ENCODE measurements at places on chromosomes 2 and 18.

DNA sequence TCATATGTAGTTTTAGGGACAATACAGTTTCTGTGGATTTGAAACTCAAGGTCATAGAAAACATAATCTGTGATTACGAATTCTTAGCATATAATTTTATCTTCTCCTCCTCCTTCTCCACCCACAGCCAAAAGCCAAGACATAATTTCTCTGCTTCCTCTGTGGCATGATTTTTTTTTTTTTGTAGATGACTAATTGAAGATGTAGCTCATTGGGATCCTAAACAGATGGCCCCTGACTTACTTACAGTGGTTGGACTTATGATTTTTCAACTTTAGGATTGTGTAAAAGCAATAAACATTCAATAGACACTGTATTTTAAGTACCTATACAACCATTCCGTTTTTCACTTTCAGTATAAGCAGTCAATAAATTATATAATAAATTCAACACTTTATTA is 42.3 kb downstream of the FSIP2 start:
- no peak for DNase-seq

- DNase-seq = no peak
Measured at GRCh38 chr2:167869200-167869599, 378.2 kb downstream of the STK39 start.

GRCh38 chr2:227576812-227577211 is 21.9 kb upstream of the SCYGR2 start:
- DNase-seq = no peak

GRCh38 chr18:79372991-79373390 is 22.7 kb upstream of the NFATC1 start:
- DNase-seq = no peak

- no peak for DNase-seq
Measured at GRCh38 chr18:36352384-36352783, 54.9 kb downstream of the FHOD3 start.

DNA sequence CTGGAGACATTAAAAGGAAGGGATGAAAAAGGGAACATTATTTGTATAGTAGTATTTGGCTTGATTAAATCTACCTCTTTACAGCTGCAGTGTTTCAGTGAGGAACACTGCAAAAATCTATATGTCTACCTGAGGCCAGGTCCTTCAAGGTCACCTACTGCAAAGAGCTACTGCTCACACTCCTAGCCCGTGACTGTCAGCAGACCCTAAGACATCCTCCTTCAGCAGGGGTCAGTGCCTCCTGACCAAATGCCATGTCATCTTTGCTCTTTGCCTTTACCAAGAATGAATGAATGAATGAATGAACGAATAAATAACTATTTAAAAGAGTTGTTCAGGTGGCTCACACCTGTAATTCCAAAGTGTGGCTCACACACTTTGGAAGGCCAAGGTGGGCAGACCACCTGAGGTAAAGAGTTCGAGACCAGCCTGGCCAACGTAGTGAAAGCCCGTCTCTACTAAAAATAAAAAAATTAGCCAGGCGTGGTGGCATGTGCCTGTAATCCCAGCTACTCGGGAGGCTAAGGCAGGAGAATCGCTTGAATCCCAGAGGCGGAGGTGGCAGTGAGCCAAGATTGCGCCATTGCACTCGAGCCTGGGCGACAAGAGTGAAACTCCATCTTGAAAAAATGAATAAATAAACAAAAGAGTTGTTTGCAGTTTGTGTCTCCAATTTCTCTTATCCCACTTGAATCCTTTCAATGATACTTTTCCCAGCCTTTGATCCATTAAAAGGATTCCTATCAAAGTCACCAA is 84.3 kb upstream of the GRB14 start:
- no peak for DNase-seq

- peak; percentile 4 for DNase-seq
Measured at GRCh38 chr18:50558948-50559751, 737 bp upstream of the MAPK4 start.

DNA sequence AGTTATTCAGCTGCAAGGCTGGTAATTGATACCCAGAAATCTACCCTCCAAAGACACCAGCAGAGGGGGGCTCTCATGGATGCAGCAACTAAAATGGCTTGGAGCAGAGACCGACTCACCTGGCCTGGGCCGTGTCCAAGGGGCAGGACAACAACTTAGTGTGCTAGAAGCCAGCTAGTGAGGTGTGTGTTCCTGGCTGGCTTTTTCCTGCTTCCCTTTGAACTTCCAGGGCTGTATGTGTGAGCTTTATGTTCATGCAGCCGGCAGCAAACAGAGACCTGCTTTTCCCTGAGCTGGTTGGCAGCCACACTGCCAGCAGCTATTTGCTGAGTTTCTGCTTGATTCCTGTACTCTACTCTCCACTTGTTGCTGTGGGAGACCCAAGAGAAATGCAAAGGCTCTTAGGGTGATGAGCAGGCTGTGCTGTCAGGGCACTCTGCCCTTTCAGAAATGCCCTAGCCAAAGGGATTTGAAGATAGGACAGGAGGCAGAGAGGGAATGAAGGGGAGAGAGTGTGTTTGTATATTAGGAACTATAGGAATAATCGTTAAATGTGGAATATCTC is 23.7 kb upstream of the GRP start:
- no peak for DNase-seq

GRCh38 chr2:195696012-195696411 is 39.0 kb downstream of the SLC39A10 start:
- DNase-seq = no peak

- DNase-seq = no peak
Measured at GRCh38 chr2:45974056-45974455, 322.6 kb downstream of the PRKCE start.

- DNase-seq = no peak
Measured at GRCh38 chr2:21318263-21318662, 194.5 kb downstream of the TDRD15 start.

DNA sequence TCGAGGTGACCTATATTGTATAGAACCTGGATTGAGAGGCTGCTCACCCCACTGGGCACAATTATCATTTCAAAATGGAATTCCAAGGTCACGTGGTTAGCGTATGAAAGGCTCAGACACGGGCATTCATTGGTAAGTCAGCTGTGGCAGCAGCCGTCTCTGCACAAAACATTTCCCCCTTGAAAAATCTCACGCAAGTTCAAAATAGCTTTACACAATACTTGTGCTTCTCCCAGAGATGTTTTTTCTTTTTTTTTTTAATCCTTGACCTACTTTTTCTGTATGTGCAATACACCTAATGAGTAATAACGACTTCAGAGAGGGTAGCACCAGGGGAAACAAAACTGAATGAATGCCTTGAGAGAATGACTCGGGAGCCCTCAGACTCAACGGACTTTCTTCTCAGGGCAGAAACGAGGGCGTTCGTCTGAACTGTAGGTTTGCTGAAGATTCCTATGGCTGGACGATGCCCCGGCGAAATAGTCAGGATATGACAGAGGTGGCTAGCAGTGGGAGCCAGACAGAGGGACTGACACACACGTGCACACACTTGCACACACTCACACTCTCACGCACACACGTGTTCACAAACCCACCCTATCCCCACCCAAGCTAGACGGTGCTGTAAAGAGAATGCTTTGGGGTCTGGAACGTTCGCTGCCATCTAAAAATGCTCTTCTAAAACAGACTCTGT is 77.8 kb downstream of the PDCL3 start:
- no peak for DNase-seq

- DNase-seq = no peak
Measured at GRCh38 chr18:47334966-47335365, 83.5 kb upstream of the SKOR2 start.

DNA sequence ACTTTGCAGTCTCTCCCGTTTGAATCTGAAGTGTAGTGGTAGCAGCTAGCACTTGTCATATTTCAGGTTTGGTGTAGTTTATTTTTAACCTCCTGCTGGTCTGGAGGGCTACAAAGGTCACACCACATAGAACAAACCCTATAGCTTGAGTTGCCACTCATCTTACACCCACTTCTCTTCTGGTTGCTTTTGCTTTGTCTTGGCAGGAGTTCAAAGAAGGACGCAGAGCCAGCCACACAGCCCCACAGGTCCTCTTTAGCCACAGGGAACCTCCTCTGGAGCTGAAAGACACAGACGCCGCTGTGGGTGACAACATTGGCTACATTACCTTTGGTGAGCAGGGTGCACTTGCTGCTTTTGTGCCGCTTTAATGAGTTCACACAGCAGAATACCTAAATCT is 15.6 kb upstream of the GPBAR1 start:
- no peak for DNase-seq

GRCh38 chr18:23927821-23928746 is 86.5 kb upstream of the TTC39C start:
- DNase-seq = no peak

DNA sequence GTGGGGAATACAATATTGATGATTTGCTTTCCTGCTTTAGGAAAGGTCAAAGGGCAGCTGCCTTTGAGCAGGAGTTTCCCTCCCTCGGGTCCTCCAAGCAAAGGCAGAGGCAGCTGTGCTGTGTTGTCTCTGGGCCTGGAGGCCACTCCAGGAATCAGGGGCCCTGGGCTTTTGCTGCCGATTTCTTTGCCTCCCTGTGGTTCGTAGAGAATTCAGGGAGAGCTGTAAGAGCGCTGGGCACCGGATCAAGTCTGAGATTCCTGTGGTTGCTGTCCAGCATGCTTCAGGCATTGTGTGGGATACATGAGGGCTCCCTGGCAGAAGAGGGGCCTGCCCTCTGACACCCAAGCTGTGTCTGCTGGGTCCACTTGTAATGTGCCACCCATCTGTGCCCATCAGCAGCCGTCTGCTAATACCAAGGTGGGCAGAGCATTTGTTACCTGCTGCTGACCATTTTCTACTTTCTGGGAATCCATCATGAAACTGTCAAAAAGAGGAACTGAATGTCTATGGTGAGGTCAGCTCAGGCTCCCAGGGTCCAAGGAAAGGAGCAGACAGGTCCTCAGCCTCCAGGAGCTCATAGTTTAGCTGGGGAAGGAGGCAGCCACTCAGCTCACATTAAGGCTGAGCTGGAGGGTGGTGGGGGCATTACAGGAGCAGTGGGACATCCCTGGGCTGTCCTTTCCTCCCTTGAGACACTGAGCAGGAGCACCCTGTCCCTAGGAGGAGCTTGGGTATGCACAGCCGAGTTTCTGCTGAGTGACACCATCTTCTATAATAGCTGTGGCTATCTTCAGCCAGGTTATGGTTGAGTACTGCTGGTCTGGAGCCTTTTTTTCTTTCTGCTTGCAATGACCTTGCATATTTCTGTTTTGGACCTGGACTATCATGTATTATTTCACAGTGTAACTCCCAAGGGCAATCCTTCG is 68.5 kb downstream of the CTIF start:
- DNase-seq = peak; percentile 63

- no peak for DNase-seq
Measured at GRCh38 chr2:113861740-113862139, 28.1 kb upstream of the ACTR3 start.

GRCh38 chr2:167293172-167293781 is 405.0 kb downstream of the XIRP2 start:
- peak; percentile 59 for DNase-seq

- no peak for DNase-seq
Measured at GRCh38 chr2:121816797-121817196, 61.3 kb downstream of the TSN start.

- no peak for DNase-seq
Measured at GRCh38 chr2:109560265-109560664, 53.5 kb downstream of the SEPTIN10 start.

GRCh38 chr2:233247744-233248143 is 3.7 kb upstream of the ATG16L1 start:
- no peak for DNase-seq

- no peak for DNase-seq
Measured at GRCh38 chr2:12222554-12222953, 476.1 kb downstream of the LPIN1 start.

- no peak for DNase-seq
Measured at GRCh38 chr2:231715988-231716616, 7.8 kb downstream of the PTMA start.

DNA sequence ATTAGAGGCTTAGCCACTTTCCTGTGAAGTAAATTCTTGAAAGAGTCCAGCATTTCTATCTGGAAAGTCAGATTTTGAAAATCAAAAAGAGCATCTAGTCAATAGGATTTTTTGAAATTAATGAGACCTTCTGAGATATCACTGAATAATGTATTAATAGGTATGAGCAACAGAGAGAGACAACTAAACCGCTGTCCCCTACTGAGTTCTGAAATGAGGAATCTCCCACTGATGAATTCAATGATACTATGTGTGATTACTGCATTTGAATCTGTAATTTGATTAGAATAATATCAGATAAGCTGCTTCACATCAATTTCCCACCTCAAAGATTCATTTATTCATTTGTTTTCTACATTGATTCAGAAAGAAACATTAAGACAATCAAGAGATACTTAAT is 252.8 kb downstream of the TMX3 start:
- no peak for DNase-seq

- no peak for DNase-seq
Measured at GRCh38 chr2:96843538-96844268, at the start of gene ANKRD23. TSS of gene ANKRD23 (minus strand) at chr2:96844021. CDS start at chr2:96843992, 29 bp downstream.

DNA sequence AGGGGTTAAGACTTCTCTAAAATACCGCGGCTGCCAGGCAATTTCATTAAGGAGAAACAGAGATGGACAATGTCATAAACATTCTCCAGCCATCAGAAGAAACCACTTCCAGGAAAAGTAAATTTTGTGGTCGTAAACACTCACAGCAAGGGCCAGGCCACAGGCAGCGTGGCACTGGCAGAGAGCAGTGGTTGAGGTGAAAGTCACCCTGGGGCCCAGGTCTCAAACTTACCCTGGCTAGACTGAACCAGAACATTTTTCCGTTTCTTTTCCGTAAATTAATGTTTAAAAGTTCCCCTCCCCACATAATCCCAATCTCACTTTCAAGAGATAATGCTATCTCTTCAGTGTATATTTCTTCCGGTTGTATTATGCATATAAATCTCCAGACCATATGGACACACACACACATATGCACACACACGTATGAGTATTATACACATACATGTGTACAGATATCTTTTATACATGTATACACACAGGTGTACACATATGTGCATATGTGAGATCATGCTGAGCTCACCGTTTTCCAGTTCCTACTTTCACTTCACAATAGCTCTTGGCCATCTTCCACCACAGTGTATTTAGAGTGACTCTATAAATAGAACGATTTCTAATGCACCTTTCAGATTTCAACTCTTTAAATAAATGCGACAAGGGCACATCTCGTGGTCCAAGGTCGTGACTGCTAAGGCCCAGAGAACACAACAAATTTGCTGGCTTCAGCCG is 90.1 kb downstream of the MALT1 start:
- DNase-seq = no peak

DNA sequence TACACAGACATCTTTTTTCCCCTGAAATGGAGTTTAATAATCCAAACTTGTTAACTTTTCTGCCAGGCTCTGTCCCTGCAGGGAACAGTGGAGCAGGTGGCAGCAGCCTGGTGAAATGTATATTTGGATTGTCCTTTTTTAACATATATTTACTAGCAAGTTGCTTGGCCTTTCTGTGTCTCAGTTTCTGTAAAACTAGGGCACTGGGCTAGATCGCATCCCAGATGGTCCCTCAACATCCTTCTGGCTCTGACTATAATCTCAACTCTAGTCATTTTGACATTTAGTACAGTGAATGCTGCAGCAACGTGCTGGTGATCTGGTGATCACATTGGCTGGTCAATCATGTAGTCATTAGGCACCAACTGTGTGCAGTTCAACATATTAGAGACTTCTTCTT is 80.4 kb downstream of the LBH start:
- DNase-seq = no peak
